ENCODE measurements at places on chromosomes 6 and 20.

DNA sequence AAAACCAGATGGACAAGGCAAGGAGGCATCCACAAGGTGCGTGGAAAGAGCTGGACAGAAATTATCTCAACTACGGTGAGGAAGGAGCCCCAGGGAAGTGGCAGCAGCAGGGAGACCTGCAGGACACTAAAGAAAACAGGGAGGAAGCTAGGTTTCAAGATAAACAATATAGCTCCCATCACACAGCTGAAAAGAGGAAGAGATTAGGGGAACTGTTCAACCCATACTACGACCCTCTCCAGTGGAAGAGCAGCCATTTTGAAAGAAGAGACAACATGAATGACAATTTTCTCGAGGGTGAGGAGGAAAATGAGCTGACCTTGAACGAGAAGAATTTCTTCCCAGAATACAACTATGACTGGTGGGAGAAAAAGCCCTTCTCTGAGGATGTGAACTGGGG lies 26.8 kb downstream of the TRMT6 start:
- no peaks in the 10 kb centered on the region for H3K27me3 ChIP-seq
- H3K27ac ChIP-seq: no peak overlapping the region
- H3K36me3 ChIP-seq: no peaks in the 10 kb centered on the region
- no peak for DNase-seq
- no peaks in the 10 kb centered on the region for H3K4me1 ChIP-seq

DNA sequence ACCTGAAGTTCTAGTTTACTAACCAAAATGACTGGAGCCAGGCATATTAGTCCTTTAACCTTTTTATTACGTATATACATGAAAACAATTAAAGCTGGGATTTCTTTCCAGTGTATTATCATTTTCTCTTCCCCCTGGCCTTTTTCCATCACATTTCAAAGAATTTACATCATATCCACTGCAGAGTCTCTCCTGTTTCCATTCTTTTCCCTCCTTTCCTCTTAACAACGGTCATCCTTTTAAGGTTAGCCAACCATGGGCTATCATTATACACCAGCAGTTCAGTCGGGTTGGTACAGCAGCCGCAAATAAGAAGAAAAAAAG lies 104.6 kb downstream of the TFAP2A start:
- H3K4me1 ChIP-seq: no peaks in the 10 kb centered on the region
- H3K27ac ChIP-seq: no peak overlapping the region
- DNase-seq: no peak
- no peaks in the 10 kb centered on the region for H3K27me3 ChIP-seq
- no peak overlapping the region for H3K4me3 ChIP-seq
- H3K36me3 ChIP-seq: no peaks in the 10 kb centered on the region

DNA sequence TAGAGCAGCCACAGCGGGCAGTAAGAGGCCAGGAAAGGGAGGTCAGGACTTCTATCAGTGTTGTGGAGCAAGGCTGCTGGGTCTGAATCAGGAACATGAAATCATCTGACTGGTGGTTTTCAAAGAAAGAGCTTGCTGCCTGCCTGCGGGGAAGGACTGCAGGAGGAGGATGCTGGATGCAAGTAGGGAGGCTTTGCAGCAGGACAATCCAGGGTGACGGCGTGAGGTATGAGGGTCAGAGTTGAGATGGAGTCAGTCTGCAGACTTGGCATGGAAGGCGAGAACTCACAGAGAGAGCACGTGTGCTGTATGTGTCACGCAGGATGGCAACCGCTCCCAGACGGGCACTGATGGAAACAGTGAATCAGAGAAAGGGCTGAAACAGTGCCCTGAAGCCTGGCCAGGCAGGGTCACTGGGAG lies 59.2 kb upstream of the CD93 start:
- no peak for DNase-seq
- no peak overlapping the region for H3K4me3 ChIP-seq
- H3K27ac ChIP-seq: no peak overlapping the region
- H3K36me3 ChIP-seq: no peaks in the 10 kb centered on the region

- no peaks in the 10 kb centered on the region for H3K36me3 ChIP-seq
- DNase-seq: no peak
- H3K27ac ChIP-seq: no peak overlapping the region
Observed at GRCh38 chr6:16097382-16098171, 31.3 kb upstream of the MYLIP start.

- H3K4me3 ChIP-seq: no peak overlapping the region
- H3K27me3 ChIP-seq: no peaks in the 10 kb centered on the region
- DNase-seq: no peak
- no peak overlapping the region for H3K27ac ChIP-seq
- H3K4me1 ChIP-seq: no peaks in the 10 kb centered on the region
Observed at GRCh38 chr20:16366529-16366928, 206.7 kb downstream of the KIF16B start.

DNA sequence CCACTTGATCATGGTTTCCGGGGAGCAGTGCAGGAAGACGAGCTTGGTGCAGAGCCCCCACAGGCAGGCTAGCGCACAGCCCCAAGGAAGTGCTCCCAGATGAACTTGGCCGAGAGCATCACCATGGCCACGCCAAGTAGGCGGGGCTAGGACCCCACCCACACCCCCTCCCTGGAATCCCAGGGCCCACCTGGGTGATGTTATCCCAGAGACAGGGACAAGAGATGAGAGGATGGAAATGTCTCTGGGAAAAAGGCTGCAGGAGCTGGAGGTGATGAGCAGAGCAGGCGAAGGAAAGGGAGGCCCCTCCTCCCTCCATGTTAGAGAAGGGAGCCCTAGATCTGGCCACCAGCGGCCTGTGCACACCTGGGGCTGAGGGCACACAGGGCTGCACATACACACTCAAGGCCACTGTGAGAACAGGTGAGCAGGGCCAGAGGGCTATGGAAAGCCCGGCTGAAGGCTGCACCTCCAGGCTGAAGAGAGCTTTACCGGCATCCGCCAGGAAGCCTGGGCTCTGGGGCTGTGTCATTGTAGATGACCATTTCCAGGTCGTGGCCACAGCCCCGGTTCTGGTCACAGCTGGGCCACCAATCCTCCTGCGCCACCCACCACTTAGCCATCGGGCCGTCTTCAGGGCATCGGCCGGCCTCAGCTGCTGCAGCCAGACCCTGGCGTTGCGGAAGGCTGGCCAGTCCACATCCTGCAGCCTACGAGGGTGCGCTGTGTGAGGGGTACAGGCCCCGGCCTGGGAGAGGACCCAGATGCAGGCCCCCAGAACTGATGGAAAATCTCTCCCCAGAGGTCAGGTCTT lies 24.9 kb downstream of the NPEPL1 start:
- no peaks in the 10 kb centered on the region for H3K4me1 ChIP-seq
- DNase-seq: no peak
- no peak overlapping the region for H3K27ac ChIP-seq
- no peaks in the 10 kb centered on the region for H3K27me3 ChIP-seq
- no peak overlapping the region for H3K4me3 ChIP-seq
- no peaks in the 10 kb centered on the region for H3K36me3 ChIP-seq

- no peaks in the 10 kb centered on the region for H3K36me3 ChIP-seq
- H3K27ac ChIP-seq: no peak overlapping the region
- no peak overlapping the region for H3K4me3 ChIP-seq
- DNase-seq: no peak
- no peaks in the 10 kb centered on the region for H3K27me3 ChIP-seq
Observed at GRCh38 chr6:33343953-33344611, 26.5 kb upstream of the ZBTB22 start.

GRCh38 chr6:79842376-79843040 lies 104.8 kb downstream of the ELOVL4 start:
- H3K27ac ChIP-seq: no peak overlapping the region
- H3K4me3 ChIP-seq: no peak overlapping the region
- no peaks in the 10 kb centered on the region for H3K27me3 ChIP-seq
- no peaks in the 10 kb centered on the region for H3K4me1 ChIP-seq
- no peak for DNase-seq

- peaks cover 30% of the 10 kb centered on the region for H3K4me1 ChIP-seq
- H3K27me3 ChIP-seq: no peaks in the 10 kb centered on the region
- no peak for DNase-seq
- no peaks in the 10 kb centered on the region for H3K36me3 ChIP-seq
- H3K4me3 ChIP-seq: no peak overlapping the region
Observed at GRCh38 chr6:15362274-15363160, 116.6 kb downstream of the JARID2 start.

- no peaks in the 10 kb centered on the region for H3K4me1 ChIP-seq
- H3K4me3 ChIP-seq: no peak overlapping the region
- DNase-seq: peak; percentile 82
- H3K27me3 ChIP-seq: no peaks in the 10 kb centered on the region
- H3K36me3 ChIP-seq: no peaks in the 10 kb centered on the region
- no peak overlapping the region for H3K27ac ChIP-seq
Observed at GRCh38 chr6:1055015-1055921, 256.6 kb upstream of the FOXQ1 start.

GRCh38 chr20:57047281-57048026 lies 219.0 kb downstream of the BMP7 start:
- H3K4me1 ChIP-seq: peaks cover 56% of the 10 kb centered on the region
- no peaks in the 10 kb centered on the region for H3K27me3 ChIP-seq
- no peaks in the 10 kb centered on the region for H3K36me3 ChIP-seq

DNA sequence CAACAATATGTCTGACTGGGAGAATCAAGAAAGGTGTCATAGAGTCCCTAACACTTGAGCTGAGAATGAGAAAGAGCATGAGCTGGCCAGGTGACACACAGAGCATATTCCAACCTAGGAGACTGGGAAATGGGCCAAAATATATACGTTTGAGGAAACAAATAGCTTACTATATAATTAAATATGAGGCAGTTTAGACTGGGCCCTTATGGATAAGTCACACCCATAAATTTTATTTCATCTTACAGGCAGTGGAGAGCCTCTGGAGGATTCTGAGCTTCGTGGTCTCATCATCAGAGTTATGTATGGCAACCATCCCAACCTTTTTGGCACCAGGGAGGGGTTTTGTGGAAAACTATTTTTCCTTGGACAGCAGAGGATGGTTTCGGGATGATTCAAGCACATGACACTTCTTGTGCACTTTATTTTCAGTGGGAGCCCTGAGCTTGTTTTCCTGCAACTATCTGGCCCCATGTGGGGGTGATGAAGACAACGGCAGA lies 12.9 kb upstream of the NQO2 start:
- H3K4me3 ChIP-seq: no peak overlapping the region
- H3K4me1 ChIP-seq: peaks cover 29% of the 10 kb centered on the region
- H3K36me3 ChIP-seq: no peaks in the 10 kb centered on the region
- H3K27me3 ChIP-seq: no peaks in the 10 kb centered on the region
- peak overlapping the region; percentile 96 for H3K27ac ChIP-seq

DNA sequence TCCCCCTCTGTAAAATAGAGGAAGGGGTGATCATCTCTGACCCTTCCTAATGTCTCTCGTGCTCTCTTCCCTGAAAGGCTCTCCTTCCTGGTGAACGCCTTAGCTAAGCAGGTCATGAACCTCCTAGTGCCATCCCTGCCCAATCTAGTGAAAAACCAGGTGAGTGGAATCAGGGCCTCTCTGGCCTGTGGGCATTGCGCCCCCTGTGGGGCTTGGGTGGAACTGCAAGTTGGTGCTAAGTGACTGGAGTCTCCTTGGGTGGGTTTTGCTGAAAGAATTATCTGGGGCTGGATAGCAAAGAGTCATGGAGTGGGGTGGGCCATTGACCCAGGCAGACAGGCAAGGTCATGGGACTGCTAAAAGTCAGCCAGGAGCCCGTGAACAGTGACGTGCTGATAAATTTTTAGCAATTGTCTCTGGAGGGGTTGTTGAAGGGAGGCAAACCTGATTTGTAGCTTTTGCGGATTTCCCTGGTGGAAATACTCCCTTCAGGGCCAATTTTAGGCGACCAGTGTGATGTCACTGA lies 8.9 kb downstream of the BPIFB1 start:
- no peaks in the 10 kb centered on the region for H3K27me3 ChIP-seq
- H3K36me3 ChIP-seq: no peaks in the 10 kb centered on the region
- no peaks in the 10 kb centered on the region for H3K4me1 ChIP-seq
- no peak overlapping the region for H3K4me3 ChIP-seq
- no peak overlapping the region for H3K27ac ChIP-seq

GRCh38 chr6:110357664-110358552 lies at the start of gene METTL24:
Gene METTL24, minus strand, starts transcription at chr6:110358349. Its CDS starts 77 bp downstream, at chr6:110358272.
- no peaks in the 10 kb centered on the region for H3K27me3 ChIP-seq
- no peak for DNase-seq
- peak within 1 kb of the TSS; percentile 58 for H3K4me3 ChIP-seq
- peaks cover 6% of the 10 kb centered on the region for H3K4me1 ChIP-seq
- peak within 1 kb of the TSS; percentile 90 for H3K27ac ChIP-seq

DNA sequence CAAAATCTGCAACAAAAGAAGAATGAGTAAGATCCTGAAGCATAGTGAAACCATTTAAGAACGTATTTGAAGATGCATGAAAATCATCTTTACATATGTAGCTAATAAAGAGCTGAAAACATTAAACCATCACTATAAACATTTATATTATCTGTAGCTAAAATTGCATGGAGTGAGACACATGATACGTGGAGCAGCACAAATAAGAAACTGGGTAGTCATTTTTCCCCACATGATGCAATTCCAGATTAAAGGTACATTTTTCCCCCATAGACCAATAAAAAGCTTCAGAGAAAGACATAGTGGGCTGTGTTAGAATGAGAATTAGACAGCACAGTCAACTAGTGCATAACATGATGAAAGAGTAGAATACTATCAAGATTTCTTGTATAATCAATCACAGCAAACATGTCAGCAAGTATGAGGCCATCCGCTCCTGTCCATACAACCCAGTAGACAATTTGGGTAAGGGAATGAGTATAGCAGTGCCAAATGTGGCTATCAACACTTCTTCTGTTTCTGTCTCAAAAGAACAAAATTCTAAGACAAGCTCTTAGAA lies 67.0 kb downstream of the RSPO3 start:
- H3K27me3 ChIP-seq: no peaks in the 10 kb centered on the region
- no peaks in the 10 kb centered on the region for H3K4me1 ChIP-seq
- H3K36me3 ChIP-seq: no peaks in the 10 kb centered on the region
- DNase-seq: no peak

DNA sequence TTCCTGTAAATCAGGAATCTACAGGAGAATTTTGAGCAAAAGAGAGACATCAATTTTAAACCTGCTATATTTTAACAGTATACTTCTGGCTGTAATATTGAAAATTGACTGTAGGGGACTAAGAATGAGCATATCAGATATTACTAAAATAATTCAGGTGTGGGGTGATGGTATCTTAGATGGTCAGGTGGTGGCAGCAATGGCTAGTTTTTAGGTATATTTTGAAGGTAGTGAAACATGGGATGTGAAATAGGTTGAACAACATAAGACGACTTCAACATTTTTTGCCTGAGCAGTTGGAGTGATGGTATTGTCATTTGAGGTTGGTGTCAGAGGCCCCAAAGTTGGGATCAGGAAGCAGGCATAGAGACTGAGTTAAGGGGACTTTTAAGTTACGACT lies 32.1 kb downstream of the FAM83B start:
- H3K27me3 ChIP-seq: no peaks in the 10 kb centered on the region
- DNase-seq: no peak
- H3K4me1 ChIP-seq: no peaks in the 10 kb centered on the region
- H3K4me3 ChIP-seq: no peak overlapping the region

GRCh38 chr6:42128460-42129359 lies 13.7 kb downstream of the C6orf132 start:
- H3K27me3 ChIP-seq: no peaks in the 10 kb centered on the region
- H3K27ac ChIP-seq: no peak overlapping the region
- peaks cover 13% of the 10 kb centered on the region for H3K4me1 ChIP-seq

- H3K4me3 ChIP-seq: no peak overlapping the region
- no peaks in the 10 kb centered on the region for H3K36me3 ChIP-seq
- H3K4me1 ChIP-seq: no peaks in the 10 kb centered on the region
- no peaks in the 10 kb centered on the region for H3K27me3 ChIP-seq
- no peak for DNase-seq
Observed at GRCh38 chr6:49721297-49721696, 8.0 kb upstream of the CRISP2 start.
